ENCODE measurements at places on chromosomes 11 and 22.
A peak's percentile ranks its signal among the peaks of the same experiment; 100 is the strongest.

DNA sequence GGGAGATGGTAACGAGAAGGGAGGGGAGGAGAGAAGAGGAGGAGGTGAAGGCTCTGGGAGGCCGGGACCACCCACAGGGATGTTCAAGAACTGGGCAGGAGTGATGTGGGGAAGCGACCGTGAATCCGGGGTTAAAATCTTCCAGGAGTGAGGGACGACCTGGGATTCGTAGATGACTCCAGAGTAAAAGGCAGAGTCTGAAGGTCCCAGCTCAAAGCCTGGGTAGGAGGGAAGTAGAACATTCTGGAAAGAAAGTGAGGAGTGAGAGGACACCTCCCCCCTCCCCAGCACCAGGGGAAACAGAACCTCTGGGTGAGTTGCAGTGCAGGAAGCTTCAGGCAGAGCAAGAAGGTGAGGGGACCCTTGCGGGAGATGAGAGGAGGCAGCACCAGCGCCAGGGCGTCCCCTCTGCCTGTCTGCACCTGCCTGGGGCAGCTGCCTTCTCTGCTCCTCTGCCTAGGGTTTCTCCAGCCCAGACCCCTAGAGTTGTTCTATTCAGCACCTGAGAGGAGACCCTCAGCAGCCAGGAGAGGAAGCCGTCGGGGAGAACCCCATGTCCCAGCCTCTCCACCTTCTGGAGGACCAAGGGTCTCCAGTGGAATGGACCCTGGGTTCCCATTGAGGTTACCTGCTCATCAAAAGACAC is 49.7 kb downstream of the LINC01488 start:
- no peak for DNase-seq

DNA sequence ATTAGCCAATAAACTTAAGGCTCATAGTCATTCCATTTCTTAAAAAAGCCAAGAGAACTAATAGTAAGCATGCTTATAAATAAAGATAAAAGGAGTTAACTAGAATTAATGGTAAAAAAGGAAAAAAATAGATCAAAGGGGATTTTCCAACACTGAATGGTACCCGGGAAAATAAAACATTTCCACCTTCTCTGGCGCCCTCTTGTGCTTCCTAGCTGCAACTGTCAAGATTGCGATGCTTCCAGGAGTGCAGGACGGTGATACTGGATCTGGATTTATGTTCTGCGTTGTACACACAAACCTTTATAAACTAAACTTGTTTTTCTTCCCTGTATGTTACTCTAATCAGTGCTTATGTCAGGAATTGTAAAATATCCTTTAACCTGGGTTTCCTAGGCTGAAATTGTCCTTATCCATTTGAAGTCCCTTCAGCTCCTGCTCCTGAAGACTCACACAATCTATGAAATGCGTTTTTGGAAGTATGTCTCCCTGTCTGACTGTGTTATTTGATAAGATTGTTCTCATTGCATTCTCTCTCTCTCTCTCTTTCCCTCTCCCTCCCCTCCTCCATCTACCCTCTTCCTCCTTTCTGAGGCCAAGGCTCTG is 9.6 kb upstream of the HTATIP2 start:
- DNase-seq = peak; percentile 37

DNA sequence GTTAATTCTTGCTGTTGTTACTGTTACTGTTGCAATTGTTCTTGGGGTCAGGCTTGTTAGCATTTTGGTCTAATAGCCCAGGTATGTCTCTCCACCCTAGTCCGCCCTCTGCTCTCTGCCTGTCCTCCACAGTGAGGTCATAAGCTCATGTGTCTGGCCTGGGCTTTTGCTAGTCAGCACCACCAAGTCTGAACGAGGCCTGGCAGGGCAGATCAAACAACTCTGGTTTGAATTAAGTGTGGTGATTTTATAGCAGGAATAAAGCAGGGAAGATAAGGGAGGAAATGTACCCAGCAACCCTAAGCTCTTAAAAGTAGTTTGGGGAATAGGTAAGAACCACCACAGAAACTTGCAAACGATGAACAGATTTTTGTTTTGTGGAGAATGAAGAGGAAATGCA is 98.7 kb downstream of the ABTB2 start:
- no peak for DNase-seq

DNA sequence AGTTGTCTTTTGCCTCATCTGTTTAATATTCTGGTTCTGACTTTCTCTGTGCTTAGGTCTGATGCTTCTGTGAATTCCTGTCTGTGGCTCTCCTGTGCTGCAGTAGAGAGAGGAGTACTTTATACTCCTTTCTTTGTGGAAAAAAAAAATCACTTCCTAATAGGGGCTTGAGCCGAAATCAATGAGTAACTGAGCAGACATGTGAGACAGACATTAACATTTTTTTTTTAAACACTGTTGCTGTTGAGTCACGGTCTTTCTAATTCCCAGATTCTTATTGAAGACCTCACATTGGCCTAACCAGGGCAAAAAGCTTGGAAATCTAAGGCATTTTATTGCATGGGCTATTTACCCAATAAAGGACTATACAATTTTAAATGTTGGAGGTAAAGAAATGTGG is 86.1 kb downstream of the GRM5 start:
- DNase-seq = peak; percentile 62

- peak; percentile 85 for DNase-seq
These were observed 29.1 kb upstream of the BIRC3 start for GRCh38 chr11:102287964-102288724.

DNA sequence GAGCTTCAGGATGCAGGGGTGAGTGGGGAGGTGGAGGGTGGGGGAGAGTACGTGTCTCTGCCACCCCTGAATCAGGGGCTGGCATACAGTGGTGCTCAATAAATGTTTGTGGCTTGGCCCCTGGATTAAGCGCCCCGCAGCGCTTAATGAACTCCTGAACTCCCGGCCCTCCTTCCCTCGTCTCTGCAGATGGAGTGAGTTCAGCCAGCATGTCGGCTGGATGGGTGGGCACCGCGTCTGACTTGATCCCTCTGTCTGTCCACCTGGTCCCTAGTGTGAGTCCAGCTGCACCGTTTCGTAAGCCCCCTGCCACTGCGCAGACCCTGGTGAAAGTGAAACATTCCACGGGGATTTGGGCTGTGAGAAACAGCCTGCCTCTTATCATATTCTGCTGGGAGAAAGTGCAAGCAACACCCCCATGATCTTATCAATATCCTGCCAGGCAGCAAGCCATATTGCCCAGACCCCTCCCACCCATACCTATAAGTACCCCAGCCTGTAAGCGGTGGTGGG is 12.0 kb upstream of the MRGPRD start:
- no peak for DNase-seq

DNA sequence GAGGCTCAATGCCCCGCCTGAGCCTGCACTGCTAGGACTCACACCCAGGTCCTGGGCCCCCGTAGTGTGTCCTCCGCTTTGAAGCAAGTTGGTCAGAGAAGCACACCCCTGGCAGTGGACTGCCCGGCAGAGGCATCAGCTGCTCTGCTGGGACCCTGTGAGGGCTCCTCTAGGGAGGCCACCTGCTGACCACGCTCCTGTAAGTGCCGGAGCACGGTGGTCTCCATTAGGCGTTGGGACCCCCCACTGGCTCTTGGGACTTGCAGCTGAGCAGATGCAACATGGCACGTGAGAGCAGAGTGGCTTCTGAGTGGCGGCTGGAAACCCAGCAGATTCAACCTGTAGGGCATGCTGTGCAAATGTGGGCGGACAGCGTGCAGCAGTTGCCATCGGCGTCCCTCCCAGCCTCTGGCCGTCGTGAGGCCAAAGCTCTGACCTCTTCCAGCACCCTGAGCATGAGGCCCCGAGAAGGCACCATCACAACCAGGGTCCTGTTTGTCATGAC is 16.9 kb downstream of the MRGPRG start:
- DNase-seq = no peak

DNA sequence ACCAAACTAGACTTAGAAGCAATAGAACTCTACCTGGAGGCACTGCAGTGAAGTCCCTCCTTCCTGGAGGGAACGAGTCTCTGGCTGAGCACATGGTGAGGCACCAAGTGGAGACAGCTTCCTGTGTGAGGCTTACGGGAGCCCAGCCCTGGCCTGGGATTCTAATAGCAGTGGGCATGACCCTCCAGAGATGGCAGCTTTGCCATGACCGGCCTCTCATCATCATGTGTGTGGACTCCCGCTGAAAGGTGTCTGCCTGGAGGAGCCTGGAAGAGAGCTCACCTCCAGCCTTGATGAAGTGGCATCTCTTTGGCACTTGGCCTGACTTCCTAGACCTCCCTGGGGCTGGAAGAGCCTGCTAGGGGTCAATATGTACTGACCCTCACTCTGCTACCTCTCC is 8.0 kb downstream of the DGAT2 start:
- DNase-seq = no peak

DNA sequence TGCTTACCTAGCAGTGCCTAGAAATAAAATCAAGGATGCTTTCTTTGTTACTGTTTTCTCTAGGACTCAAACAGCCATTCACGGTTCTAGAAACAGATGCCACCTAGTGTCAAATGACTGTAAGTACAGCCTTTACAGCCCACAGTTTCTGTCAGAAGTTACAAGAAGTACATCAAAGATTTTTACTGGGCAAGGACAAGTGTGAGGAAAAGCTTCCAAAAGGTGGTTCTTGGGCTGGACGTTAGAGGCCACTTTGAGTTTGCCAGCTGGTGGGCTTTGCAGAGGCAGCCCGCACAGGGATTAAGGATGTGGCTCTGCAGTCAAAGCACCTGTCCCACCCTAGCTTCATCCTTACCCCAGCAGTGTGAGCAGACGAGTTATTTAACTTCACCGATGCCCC is 6.9 kb downstream of the KMT5B start:
- peak; percentile 69 for DNase-seq

GRCh38 chr11:2512431-2513407 is 67.9 kb downstream of the KCNQ1 start:
- no peak for DNase-seq

- DNase-seq = no peak
These were observed 31.3 kb downstream of the CLTCL1 start for GRCh38 chr22:19260194-19260593.

GRCh38 chr11:11268119-11268518 is 84.9 kb downstream of the CSNK2A3 start:
- no peak for DNase-seq

GRCh38 chr11:126410649-126411048 is 55.2 kb downstream of the ST3GAL4 start:
- peak; percentile 36 for DNase-seq

DNA sequence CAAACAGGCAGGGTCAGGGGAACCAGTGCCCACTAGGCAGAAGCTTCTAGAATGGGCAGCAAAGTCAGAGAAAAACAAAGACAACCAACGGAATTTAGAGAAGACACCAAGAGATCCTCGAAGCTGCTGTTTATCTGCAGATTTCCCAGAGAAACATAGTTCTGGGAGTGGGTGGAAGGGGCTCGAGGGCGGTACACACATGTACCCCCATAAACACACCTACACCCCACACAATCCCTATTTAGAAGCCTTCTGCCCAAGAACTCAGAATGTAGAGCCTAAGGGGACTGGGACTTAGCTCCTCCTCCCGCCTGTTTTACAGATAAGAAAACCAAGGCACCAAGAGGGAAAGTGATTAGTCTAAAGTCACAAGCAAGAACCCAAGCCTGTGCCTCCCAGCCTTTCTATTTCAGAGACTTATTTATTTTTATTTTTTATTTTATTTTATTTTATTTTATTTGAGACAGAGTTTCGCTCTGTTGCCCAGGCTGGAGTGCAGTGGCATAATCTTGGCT is 6.4 kb downstream of the NPTXR start:
- DNase-seq = no peak

DNA sequence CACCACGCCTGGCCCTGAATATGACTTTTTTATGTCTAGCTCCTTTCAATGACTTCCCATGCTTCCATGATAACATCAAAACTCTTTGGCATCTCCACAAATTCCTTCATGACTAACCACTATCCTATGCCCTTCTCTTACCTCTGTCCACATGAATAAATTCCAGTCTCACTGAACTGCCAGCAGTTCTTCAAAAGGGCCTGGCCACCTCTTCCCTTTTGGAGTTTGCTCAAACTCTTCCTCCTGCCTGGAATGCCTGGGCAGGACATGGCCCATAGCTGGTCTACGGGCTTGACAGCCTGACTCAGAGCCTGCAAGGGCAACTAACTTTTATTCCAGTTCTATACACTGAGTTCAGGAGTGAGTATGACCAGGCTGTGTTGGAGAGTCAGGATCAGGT is 41.8 kb upstream of the ZBTB16 start:
- no peak for DNase-seq

DNA sequence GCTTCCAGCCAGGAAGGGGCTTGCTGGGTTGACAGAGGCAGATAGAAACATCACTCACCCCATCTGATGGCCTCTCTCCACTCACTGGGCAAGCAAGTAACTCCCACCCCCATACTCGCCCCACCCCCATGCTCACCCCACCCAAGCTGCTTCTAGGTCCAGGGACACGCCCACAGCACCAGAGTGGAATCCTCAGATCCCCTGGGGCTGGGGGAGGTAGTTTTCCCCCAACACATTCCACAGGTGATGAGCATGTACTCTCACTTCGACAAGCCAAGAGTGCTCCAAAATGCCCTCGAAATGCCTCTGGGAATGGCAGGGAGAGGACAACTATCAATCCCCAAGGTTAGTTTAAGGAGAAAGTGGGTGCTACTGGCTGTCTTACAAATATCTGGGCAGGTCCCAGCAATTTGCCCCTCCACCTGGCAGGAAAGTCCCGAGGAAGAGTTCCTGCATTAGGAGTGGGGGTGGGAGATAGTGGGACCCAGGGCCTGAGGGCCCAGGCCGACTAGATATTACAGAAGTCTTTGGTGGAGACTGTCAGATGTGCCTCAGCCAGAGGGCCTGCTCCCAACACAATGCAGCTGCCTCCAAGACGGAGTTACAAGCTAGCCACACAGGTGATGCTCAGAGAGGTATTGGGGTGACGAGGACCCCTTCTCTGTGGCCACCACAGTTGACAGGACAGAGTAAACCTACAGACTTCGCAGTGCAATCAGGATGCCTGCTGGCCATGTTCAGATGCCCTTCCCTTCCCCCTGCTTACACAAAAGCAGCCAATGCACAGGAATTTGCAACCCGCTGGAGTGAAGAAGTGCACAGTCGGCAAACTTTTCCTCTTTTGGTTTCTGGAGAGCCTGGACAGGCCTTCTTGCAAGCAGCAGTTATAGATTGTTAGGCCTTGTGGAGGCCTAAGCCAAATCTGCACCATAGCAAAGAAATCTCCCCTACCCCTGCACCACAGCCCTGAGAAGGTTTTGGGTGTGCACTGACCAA is 2.9 kb upstream of the LMO1 start:
- DNase-seq = no peak

- no peak for DNase-seq
These were observed 103.4 kb upstream of the ASPHD2 start for GRCh38 chr22:26325641-26326040.

- DNase-seq = no peak
These were observed 262.2 kb upstream of the UBASH3B start for GRCh38 chr11:122393209-122393860.

GRCh38 chr11:95711162-95711944 is 78.2 kb downstream of the FAM76B start:
- DNase-seq = peak; percentile 43

GRCh38 chr11:111540114-111540936 is at the start of gene LAYN:
TSS of gene LAYN (plus strand) at chr11:111540720. CDS start at chr11:111540844, 124 bp downstream.
- DNase-seq = peak; percentile 79

GRCh38 chr11:130840679-130841078 is 75.6 kb downstream of the SNX19 start:
- DNase-seq = peak; percentile 47

GRCh38 chr11:119416606-119417580 is 6.1 kb downstream of the THY1 start:
- DNase-seq = peak; percentile 71

GRCh38 chr11:62574363-62575071 is 826 bp upstream of the EEF1G start:
- DNase-seq = peak; percentile 30

- DNase-seq = peak; percentile 39
These were observed 135.8 kb downstream of the TRIM44 start for GRCh38 chr11:35798423-35798822.

- no peak for DNase-seq
These were observed 236.8 kb upstream of the NCAM1 start for GRCh38 chr11:112724496-112724790.

- DNase-seq = peak; percentile 91
These were observed 42.3 kb upstream of the DDI1 start for GRCh38 chr11:103994094-103994493.
